ENCODE measurements at places on chromosomes 3 and 15. TPM values are rescaled to one million over a fixed set of nuclear protein-coding genes. Genes with fewer than 3 reads are reported as not detected.

Gene STAC
- 0.75 TPM for total RNA-seq

Gene NXPE3
- total RNA-seq: 11.2 TPM

Gene FBXW12
- total RNA-seq: not detected

Gene GOLGA8S
- total RNA-seq: 0.47 TPM

- DNase-seq: no peak
Observed at GRCh38 chr15:38260077-38260476, 7.4 kb downstream of the SPRED1 start.

DNA sequence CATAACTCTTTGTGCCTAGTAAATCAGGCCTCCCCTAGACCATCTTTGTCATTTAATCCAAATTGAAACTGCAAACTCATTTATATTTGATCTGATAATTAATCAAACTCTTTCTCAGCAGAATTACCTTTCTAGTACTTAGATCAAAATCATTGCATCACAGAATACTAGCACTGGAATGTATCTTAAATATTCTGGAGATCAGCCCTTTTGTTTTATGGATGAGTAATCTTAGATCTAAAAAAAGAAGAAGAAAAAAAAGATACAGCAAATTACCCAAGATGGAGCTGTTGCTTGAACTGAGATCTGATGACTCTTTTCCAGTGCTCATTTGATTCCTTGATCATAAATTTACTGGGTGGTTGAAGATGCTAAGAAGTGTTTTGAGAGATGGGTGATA lies 47.9 kb downstream of the NAALADL2 start:
- DNase-seq: no peak

GRCh38 chr3:20890111-20890519 lies 704.1 kb upstream of the SGO1 start:
- no peak for DNase-seq

- DNase-seq: no peak
Observed at GRCh38 chr3:187753516-187753915, 8.2 kb upstream of the BCL6 start.

DNA sequence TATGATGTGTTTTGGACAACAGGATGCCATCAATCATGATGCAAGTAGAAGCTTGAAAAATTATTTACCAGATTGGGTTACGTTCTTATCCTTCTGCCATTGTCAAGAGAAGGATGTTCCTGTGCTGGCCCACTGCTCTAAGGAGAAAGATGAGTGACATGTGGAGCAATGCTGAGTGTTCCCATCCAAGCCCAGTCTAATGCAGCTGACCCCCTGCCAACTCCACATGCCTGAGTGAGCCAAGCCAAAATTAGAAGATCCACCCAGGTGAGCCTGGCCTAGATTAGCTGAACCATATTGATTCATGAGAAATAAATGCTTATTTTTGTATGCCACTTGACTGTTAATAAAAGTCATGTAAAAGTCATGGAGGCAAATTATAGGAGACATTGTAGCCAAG lies 446.5 kb downstream of the CNTN3 start:
- DNase-seq: no peak

DNA sequence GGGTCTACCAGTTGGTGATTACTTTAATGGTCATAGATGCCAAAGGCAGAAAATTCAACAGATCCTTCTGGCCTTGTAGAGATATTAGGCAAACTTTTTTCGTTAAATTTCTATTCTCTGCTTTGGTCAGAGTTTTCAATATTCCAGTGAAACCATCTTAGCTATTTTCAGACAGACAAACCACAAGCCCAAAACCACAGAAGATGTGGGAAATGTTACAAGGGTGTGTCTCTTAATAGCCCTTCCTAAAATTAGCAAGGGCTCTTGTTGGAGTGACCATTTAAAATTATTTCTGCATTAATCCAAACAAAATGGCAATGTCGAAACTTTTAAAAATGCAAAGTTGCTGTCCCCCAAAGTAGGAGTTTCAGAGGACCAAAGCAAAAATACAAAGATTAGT lies 102.8 kb downstream of the ARRDC4 start:
- no peak for DNase-seq

DNA sequence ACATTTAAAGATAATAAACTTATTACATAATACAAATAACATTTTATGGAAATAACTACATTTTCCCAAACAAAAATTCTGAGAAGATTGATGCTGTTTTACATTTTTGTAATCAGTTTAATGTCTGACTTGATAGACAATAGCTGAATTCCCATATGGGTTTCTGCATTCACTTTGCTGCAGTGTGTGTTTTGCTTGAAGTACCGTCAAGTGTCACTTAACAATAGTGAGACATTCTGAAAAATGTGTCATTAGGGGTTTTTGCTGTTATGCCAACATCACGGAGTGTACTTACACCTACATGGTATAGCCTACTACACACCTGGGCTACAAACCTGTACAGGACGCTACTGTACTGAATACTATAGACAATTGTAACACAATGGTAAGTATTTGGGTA lies 57.5 kb downstream of the USF3 start:
- DNase-seq: no peak

DNA sequence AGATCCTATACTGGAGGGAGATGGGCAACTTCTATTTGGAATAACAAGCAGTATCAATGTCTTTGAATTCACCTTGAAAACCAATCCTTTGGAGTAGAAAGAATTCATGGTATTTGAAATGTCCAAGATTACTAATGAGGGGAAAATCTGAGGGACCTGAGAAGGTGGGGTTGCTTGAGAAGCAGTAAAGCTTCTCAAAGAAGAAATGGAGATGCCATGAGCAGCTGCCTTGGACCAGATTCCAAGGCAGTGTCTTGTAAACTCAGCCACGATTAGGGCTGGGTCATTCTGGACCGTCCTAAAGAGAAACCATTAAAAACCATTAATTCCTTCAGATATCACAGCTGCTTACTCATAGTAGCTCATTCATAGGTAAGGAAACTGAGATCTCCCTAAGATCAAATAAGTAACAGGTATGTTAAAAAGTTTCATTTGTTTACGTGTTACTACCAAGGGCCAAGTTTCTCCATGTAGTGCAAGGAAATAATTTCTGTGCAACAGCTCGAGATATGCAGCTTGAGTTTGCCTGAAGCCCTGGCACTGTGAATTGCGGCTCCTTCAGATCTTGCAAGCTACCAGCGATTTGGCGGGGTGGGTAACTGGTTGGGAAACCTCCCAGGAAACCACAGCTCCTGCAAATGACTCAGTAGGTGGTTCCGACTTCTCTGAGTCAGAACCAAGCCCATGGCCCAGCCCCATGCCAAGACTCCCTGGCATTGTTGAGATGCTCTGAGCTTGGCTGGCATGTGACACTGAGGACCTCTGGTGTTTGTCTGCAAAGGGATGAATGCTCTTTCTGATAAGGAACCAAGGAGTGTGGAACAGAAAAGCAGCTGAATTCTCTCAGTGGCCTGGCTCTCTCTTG lies 296.8 kb downstream of the RORA start:
- no peak for DNase-seq

- DNase-seq: no peak
Observed at GRCh38 chr3:127610105-127610504, 11.9 kb downstream of the MCM2 start.

GRCh38 chr3:42613462-42613861 lies 13.0 kb downstream of the NKTR start:
- DNase-seq: no peak

DNA sequence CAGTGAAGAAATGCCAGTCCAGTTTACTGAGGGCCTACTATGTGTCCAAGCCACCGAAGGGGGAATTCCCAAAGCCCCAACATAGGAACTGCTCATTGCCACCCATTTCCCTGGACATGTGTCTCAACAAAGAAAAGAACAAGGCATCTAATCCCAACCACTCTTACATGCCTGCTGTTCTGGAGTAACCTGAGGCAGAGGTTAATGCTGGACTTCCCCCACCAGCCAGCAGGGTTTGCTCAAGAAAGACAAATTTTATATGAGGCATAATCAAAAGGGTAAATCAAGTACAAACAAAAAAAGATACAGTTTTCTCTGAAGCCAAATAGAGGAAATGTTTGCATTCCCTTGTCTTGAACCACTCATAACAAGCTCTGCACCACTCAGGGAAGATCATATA lies 4.1 kb downstream of the ADCY5 start:
- no peak for DNase-seq

GRCh38 chr15:26744894-26745293 lies 28.0 kb downstream of the GABRB3 start:
- DNase-seq: no peak

DNA sequence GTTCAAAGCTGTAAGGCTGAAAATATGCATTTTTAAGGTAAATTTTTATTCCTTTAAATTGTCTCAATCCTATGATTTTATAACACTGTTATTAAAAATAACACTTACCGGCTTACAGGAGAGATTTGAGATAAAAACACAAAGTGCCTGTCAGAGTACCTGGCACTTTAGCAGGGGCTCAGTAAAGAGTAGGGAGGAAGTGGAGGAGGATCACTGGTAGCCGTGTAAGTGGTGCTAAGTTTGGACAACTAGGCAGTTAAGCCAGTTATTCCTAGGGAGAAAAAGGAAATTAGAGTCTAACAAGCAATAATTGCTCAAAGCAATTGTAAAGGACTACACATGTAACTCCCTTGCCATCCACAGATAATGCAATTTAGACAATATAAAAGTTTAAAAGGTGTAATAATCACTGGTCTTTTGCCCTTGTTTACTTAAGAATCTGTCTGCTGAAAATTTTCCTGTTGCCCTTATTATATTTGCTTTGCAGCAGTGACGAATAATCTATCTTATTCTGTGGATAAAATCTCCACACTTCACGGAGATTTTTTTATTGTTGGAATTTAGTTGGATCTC lies 204.8 kb downstream of the CDIN1 start:
- no peak for DNase-seq

DNA sequence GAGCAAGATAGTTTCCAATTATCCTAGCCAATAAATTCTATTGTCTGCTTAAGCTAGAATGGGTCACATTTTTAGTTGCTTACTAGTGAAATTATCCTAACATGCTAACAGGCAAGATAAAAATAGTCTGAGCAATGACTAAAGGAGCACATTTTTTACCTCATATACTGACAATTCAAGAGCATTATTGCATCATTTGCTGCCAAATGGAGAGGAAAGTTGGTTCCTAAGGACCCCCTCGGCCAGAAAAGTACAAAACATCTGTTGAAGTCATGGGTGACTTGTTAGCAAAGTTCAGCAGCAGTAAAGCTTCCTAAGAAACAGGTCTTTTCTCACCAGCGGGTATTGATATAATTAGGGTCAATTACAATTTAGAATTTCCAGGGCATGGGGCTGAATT lies 1001.0 kb downstream of the FHIT start:
- no peak for DNase-seq

- DNase-seq: no peak
Observed at GRCh38 chr3:17740721-17741141, 1.7 kb downstream of the TBC1D5 start.

DNA sequence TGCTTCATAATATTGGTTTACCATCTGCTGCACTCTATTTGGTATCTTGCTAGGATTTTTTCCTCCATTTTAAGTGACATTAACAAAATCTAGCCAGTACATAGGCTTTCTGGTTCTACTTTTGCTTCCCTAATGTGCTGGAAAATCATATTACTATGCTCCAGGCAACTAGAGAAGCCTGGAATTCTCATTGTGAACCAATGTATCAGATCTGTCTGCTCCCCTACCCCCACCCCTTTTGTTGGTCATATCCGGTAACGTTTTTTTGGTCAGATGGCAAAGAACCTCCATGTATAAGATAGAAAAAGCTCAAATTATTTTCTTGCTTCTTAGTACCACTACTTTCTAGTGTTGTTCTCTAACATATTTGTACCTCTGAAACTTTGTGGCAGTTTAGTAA lies 17.1 kb downstream of the MAP2K5 start:
- DNase-seq: no peak

GRCh38 chr3:36135863-36136262 lies 244.4 kb upstream of the STAC start:
- no peak for DNase-seq

DNA sequence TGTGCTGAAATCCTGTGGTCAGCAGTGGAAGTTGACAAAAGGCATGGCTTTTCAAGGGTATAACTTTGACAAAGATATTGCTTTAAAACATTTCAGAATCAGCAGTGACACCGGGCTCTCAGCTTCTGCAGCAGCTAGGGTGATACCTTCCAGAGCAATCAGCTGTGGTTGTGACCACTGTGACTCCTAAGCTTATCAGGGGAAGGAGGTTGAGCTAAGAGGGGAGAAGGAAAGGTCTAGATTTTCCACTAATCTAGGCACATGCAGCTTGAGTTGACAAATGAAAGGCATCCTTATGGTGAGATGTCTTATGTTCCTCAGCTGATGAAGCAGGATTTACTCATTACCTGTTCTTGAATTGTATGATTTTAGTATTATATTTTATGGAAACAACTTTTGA lies 16.3 kb upstream of the LRRFIP2 start:
- DNase-seq: no peak

- DNase-seq: no peak
Observed at GRCh38 chr15:23647001-23647295, 719 bp downstream of the MAGEL2 start.

GRCh38 chr3:197035577-197035976 lies 6.0 kb upstream of the MELTF start:
- DNase-seq: no peak

DNA sequence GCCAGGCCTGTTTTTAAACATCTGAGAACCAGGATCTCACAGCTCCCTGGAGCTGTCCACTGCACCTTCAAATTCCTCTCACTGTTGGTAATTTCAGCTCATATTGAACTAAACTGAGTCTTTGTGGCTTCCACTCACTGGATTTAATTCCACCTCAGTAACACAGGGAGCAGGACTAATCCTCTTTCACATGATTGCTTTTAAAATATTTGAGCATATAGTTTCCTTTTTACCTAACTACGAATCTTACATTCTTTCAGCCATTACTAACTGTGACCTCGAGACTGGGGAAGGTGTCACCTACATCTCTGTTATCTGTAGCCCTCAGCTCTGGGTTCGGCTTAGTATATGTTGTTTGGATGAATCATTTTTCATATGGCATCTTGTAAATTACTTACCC lies 194.3 kb upstream of the C2CD4B start:
- no peak for DNase-seq

DNA sequence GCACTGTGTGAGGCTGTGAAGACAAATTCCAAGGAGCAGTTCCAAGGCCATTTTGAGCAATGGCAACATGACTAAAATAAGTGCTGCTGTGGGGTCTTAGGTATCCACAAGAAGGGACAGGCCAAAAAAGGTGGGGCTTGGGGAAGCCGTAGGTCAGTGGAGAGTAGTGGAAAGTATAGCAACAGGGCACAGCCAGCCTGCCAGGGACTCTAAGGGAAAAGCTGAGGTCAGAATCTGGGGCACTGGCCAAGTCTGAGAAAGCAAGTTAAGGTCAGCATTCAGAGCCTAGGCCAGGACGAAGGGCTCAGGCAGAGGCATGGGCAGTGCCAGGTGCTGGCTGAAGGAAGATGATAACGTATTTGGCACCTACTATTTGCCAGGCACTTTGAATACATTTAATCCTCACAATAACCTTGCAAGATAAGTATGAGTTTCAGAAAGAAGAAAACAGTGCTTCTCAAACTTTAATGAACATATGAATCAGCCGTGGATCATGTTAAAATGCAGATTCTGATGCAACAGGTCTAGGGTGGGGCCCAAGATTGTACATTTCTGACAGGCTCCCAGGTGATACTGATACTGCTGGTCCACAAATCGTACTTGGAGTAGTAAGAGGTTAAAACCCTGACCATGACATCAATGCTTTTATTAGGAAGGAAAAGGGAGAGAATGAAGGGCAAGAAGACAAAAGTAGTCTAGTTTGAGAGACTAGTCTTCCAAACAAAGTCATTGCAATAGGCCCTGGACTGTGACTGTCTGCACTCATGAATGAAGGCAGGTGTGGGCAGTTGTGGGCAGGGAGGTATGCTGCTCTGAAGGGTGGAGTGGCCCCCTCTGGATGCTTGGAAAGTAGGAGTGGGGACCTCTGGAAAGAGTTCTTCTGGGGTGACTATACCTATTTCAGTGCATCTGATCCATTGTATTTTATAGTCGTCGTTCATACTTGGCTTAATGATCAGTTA lies 106.3 kb upstream of the ANKRD28 start:
- no peak for DNase-seq
